ENCODE measurements at places on chromosomes 7 and 10.

DNA sequence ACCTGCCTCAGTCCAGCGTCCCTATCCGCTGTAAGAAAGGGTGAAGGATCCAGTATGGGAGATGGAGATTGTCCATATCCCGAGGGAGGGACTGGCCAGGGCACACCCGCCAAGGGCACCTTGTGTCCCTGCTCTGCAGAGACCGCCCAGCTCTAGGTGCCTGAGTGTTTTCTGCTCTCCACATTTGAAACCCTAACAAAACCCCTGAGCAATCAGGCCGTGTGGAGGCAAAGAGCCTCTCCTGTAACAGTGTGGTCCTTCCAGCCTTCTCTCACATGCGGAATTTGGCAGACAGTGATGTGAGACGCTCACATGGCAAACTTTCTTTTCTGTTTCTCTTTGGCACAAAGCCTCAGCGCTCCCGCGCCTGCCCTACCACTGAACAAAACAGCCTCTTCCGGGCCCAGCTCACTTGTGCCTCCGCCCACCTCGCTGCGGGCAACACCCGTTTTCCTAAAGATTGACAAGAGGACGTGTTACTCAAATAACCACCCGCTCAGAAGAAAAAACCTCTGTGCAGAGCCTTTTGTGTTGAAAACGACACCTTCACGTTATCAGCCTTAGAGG lies 514.8 kb downstream of the DNAJB6 start:
- peak; percentile 67 for DNase-seq

DNA sequence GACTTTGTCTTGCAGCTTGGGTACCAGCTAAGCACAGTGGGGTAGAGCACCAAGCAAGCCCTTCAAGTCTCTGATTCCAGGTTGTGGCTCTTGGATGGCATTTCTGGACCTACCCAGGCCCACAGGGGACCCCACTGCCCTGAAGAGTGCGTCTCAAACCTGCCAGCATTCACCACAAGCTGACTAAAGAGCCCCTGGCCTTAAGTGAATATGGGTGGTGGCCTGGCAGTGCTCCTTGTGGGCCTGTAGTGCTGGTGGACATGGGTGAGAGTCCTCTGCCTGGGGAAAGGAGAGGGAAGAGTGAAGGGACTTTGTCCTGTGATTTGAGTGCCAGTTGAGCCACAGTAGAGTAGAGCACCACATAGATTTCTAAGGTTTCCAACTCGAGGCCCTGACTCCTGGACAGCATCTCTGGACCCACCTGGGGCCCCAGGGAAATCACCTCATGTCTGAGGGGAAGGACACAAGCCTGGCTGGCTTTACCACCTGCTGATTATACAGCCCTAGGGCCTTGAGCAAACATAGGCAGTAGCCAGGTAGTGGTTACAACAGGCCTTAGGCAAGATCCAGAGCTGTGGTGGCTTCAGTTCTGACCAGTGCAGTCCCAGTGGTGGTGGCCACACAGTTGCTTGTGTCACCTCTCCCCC lies 23.7 kb downstream of the GSDME start:
- no peak for DNase-seq

- no peak for DNase-seq
Measured at GRCh38 chr10:73647875-73648651, 6.8 kb upstream of the MYOZ1 start.

DNA sequence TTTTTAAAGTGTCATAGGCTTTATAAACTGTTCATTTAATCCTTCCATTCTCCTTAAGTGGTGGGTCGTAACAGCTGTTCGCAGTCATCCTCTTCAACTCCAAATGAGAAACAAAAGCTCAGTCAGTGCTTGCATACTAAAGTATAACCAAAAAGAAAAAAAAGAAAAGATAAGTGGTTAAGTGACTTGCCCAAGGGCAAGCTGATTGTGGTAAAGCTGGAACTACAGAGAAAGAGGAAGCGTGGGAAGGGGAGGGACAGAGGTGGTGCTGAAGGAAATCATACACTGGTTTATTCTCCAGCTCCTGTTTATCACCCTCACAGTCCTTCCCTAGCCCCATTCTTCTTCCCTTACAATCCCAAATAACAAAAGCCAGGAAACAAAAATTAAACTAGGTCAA lies 29.6 kb downstream of the IDE start:
- DNase-seq, result no peak

DNA sequence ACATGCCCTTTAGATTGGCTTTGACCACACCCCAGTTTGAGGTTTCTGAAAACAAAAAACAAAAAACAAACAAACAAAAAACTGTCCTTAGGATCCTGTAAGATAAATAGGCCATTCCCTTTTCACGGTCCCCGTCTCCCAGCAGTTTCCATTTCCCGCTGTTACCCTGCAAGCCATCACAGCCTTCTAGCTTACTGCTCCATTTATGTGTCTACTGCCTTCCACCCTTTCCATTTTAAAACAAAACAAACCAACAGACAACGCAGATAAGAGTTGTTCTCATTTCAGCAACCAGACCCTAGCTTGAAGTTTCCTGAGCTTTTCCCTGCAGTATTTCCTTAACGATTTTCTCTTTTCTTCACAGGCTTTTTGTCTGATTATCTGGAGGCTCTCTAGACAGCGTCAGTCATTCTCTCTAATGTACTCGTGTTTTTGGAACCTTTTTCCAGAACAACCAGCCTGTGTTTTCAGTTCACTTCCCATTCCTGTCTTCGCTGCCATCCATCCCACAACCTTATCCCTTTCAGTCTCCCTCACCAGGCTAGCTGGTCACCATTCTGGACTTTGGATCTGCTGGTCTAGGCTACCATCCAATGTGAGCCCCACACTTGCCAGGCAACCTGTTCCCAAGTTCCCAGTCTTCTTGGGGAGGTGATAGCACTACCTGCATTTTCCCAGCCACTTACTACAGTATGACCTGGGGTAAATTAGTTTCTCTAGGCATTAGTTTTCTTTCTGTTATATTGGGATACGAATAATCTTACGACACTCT lies 317.3 kb upstream of the FZD1 start:
- no peak for DNase-seq

DNA sequence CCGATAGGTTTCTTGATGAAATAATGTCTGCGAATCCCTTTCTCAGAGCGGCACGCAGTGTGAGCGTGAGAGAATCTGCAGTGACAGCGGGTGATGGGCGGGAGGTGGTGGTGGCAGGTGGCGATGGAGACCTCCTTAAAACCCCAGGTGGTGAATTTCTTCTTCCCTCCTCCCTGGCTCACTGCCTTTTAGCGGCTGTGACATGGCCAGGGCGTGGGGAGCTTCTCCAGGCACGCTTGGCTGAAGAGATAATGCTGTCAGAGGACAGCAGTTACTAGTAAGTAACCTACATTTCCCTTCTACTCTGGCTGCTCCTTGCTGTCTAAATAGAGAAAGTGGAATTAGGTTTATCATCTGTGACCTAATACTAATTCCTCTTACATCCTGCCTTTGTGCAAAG lies 141.4 kb upstream of the INSYN2A start:
- DNase-seq, result no peak

- no peak for DNase-seq
Measured at GRCh38 chr10:436013-436697, 253.3 kb downstream of the DIP2C start.

DNA sequence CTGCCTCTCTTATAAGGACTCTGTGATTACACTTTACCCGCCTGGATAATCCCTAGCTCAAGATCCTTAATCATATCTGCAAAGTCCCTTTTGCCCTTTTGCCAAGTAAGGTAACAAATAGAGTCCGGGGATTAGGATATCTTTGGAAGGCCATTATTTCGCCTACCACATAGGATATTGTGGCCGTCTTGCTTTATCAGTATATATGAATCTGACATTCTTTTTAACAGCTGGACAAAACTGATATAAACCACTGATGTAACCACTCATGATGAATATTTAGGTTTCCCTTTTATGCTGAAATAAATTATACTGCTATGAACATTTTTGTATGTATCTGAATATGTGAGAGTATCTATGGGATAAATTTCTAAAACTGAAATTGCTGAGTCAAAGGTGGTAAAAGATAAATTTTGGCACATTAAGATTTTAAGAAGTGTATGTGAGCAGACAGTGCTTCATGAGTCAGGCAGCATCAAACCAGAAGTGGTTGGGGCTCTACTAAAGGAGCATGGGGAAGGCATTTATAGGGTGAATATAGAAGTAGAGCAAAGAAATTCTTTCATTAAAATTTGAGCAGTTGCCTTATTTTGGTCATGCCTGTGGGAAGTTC lies 44.7 kb downstream of the AVL9 start:
- no peak for DNase-seq

- DNase-seq, result peak; percentile 8
Measured at GRCh38 chr7:32479574-32480200, 10.5 kb downstream of the LSM5 start.

- no peak for DNase-seq
Measured at GRCh38 chr10:79142064-79142491, 73.3 kb downstream of the ZMIZ1 start.

GRCh38 chr7:121873289-121874194 lies 581 bp downstream of the PTPRZ1 start:
- DNase-seq, result no peak

DNA sequence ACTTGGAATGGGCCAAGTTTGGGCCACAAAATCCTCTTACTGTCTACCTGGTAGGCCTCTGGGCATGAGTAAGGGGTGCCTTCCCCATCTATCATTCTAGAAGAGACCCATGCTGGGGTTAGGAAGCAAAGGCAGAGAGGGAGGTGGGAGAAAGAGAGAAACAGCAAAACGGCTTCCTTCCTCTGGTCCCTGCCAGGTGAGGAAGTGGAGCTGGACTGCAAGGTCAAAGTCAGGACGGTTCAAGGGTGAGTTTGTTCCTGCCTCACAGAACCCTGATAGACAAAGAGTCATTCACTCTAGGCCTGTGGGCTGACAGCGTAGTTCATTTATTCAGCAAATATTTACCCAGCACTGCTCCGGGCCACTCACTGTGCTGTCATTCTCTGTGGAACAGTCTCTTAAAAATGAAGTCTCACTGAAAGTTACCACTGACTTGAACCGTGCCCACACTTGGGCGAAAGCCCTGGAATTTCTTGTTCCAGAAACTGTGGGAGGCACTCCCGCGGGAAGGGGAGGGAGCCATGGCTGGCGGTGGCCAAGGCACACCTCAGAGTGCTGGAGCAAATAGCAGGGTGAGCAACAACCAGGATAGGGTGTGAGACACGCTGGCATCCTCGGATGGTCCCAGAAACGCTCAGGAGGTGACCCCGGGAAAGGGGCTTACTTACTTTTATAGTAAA lies 26.2 kb upstream of the ECHDC3 start:
- no peak for DNase-seq

- DNase-seq, result no peak
Measured at GRCh38 chr10:9957351-9957750, 1060.3 kb upstream of the CELF2 start.

DNA sequence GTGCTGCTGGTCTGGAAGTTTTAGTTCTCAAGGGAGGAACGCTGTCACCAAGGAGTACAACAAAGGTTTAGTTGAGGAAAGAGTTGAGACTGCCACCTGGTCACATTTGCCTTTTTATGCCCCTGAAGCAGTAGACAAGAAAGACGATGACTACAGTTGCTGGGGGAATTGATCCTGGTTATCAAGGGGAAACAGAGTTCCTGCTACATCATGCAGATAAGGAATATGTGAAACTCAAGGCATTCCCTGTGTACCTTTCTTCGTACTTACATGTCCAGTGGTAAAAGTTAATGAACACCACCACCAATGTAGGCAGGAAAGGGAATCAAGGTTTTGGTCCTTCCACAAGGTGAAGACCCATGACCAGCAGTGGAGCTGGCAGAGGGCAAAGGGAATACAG lies 31.8 kb downstream of the SLC35B4 start:
- DNase-seq, result no peak

DNA sequence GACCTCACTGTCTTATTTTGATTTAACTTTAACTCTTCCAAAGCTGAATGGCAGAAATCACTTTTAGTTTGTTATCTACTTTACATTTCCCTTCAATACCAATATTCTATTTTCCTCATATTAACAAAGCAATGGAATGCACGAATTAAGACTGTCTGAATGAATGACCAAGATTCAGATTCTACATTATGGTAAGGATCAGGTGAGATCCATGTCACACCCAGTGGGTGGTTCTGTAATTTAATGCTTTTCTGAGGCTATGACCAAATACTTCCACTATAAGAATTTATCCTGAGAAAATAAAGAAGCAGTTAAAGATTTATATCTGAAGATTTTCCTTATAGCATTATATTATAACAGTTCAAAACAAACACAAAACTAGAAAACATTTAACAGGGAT lies 90.2 kb upstream of the NUPR2 start:
- DNase-seq, result no peak

DNA sequence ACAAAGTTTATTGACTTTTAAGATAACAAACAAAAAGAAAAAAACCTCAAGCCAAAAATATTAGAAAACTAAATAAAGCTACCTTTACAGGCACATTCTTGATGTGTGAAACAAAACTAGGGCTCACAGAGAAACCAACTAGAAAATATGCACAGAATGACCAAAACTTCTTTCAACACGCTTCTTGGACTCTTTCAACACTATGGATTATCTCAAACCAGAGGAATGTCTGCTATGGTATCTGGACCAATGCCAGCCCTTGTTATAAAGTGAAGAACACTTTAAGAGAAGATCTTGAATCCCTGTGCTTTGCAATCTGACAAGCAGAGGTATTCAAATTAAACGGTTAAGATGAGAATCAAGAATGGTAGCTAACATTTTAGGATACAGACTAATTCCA lies 76.6 kb downstream of the DNAJC1 start:
- DNase-seq, result no peak

- DNase-seq, result no peak
Measured at GRCh38 chr7:32036557-32036956, 33.6 kb downstream of the PDE1C start.

DNA sequence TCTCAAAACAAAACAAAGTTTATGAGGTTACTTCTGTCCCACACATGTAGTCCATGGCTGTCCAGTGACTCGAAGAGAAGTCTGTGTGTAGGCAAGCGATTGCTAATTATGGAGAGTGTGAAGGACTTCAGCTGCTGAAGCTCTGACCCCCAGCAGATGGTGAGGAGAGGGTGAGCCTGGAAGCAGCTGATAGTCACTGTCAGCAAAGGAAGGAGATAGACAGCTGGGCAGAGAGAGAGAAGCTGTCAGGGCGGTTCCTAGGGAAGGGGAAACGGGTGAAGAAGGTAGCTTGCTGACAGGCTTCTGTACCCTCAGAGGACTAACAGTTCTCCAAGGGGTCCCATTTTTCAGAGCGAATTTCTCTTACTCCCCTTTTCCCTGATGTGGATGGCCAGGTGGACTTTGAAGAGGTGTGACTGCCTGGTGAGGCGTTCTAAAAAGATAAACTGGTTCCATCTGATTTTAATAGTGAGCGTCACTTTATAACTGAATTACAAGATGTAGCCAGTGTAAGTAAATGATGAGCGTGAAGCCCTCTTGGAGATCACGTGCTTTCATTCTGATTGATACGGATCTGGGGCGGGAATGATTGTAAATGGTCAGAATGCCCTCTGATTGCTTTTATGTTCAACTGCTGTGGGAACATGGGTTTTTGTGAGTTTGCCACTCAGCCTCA lies 12.1 kb downstream of the ZSCAN21 start:
- DNase-seq, result no peak
